ENCODE measurements at places on chromosomes 5 and 9.

DNA sequence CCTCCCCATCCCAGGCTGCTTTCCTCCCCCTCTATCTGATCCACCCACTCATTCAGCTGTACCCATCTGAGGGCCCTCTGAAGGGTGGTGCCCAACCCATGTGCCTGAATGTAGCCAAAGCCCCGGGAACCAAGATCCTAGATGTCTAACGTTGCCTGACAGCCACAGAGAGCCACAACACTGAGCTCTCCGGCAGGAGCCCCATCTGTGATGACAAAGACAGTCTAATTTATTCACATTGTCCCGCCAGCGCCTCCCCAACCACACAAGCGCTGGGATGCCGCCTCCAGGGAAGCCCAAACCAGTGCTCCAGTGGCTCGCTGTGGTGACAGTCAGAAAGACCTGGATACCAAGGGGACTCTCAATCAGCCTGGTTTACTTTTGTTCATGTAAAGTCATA lies 8.4 kb downstream of the IGFBPL1 start:
- no peak overlapping the region for H3K27ac ChIP-seq
- H3K27me3 ChIP-seq: peaks cover 63% of the 10 kb centered on the region
- H3K4me3 ChIP-seq: no peak overlapping the region
- H3K4me1 ChIP-seq: no peaks in the 10 kb centered on the region

- H3K36me3 ChIP-seq: no peaks in the 10 kb centered on the region
- no peak overlapping the region for H3K27ac ChIP-seq
- peaks cover 37% of the 10 kb centered on the region for H3K4me1 ChIP-seq
- H3K4me3 ChIP-seq: no peak overlapping the region
- peaks cover 66% of the 10 kb centered on the region for H3K27me3 ChIP-seq
- DNase-seq: no peak
Observed at GRCh38 chr5:50964746-50965653, 298.6 kb downstream of the PARP8 start.

DNA sequence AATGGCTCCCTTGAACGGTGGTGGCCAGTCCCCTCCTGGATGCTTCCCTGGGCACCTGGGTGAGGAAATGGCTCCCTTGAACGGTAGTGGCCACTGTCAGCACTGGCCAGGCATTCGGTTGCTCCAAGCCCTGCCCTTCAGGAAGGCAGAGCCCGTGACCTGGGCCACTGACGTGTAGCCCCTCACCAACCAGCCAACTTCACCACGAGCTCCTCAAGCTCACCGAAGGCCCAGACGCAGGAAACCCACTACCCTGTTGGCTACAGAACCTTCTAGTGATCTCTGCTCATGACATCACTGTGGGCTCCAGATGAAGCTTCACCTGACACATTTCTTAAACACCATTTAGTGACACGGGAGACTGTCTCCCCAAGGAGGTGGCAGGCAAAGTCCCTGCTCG lies 9.2 kb downstream of the SLC6A3 start:
- H3K27me3 ChIP-seq: peaks cover 12% of the 10 kb centered on the region
- peaks cover 6% of the 10 kb centered on the region for H3K36me3 ChIP-seq
- H3K4me1 ChIP-seq: peaks cover 7% of the 10 kb centered on the region
- DNase-seq: no peak
- H3K4me3 ChIP-seq: no peak overlapping the region

DNA sequence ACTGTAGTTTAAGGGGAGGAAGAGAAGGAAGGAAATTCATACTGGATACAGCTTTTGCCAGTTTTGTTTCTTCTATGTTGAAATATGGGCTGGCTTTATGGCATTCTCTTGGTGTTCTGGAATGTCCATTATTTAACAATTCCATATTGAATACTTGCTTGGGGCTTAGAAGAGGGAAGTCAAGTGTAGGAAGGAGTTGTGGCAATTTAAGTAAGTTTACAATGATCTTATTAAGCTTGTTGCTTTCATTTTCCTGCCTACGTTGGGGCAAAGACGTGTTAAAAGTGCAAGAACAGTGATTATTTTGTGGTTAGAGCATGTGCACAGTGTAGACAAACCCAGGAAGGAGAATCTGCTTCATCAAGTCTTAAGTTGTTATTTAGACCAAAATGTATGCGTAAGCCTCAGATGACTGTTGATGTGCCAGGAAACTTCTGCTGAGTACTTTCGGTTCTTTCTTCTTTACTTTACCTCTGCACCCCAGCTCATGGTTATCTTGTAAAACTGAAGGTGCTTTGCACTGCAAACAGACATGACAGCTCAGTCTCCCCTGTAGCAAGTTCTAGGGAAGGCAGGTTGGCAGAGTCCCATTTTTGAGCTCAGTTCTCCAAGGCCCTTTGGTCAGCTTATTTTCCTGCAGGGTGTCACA lies 75.8 kb downstream of the F2RL2 start:
- H3K4me1 ChIP-seq: no peaks in the 10 kb centered on the region
- DNase-seq: no peak
- peak overlapping the region; percentile 13 for H3K4me3 ChIP-seq
- H3K27ac ChIP-seq: no peak overlapping the region

- peaks cover 75% of the 10 kb centered on the region for H3K4me1 ChIP-seq
- H3K27ac ChIP-seq: no peak overlapping the region
- H3K36me3 ChIP-seq: no peaks in the 10 kb centered on the region
- no peaks in the 10 kb centered on the region for H3K27me3 ChIP-seq
- no peak overlapping the region for H3K4me3 ChIP-seq
- DNase-seq: no peak
Observed at GRCh38 chr5:167947306-167947705, 344.1 kb upstream of the WWC1 start.

- H3K4me3 ChIP-seq: no peak overlapping the region
- no peak for DNase-seq
- no peak overlapping the region for H3K27ac ChIP-seq
- 0 out of 2 replicates have a peak, but pooled peaks cover 2% of the 10 kb centered on the region for H3K36me3 ChIP-seq
Observed at GRCh38 chr5:28743025-28743715, 1704.8 kb upstream of the CDH9 start.

- H3K4me3 ChIP-seq: no peak overlapping the region
- peaks cover 16% of the 10 kb centered on the region for H3K36me3 ChIP-seq
- peaks cover 5% of the 10 kb centered on the region for H3K27me3 ChIP-seq
- H3K4me1 ChIP-seq: peaks cover 19% of the 10 kb centered on the region
- no peak for DNase-seq
Observed at GRCh38 chr9:127792417-127793031, 6.7 kb downstream of the CDK9 start.

DNA sequence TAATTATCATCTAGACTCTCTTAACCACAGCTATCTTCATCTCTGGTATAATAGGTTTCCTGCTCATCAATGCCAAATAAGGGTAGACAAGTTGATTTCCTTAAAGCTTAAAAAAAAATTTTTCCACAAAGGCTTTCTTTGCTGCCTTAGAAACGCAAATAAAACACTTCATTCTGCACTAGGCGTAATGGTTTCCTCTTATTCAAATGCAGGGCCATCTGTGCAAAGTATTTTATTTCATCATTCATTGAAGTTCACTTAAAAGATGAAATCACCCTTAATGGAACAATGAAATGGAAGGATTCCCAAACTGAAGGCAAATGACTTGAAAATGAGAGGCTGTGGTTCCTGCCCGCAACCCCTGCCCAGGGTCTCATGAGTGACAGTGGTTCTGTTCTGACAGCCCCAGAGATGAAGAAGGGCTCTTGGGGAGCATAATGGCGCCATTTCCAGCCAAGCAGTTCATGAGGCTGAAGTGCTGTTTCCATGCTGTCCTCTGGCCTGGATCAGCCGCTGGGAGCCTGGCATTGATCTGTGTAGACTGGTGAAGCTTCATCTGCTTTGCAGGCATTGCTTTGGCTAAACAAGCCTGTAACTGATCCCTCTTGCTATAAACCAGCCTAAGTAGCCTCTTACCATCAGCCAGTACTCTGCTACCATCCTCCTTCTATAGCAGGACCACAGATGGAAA lies 276.9 kb upstream of the WWC1 start:
- no peak for DNase-seq
- H3K4me1 ChIP-seq: peaks cover 14% of the 10 kb centered on the region
- peaks cover 10% of the 10 kb centered on the region for H3K27me3 ChIP-seq
- H3K36me3 ChIP-seq: no peaks in the 10 kb centered on the region
- no peak overlapping the region for H3K4me3 ChIP-seq
- H3K27ac ChIP-seq: no peak overlapping the region

DNA sequence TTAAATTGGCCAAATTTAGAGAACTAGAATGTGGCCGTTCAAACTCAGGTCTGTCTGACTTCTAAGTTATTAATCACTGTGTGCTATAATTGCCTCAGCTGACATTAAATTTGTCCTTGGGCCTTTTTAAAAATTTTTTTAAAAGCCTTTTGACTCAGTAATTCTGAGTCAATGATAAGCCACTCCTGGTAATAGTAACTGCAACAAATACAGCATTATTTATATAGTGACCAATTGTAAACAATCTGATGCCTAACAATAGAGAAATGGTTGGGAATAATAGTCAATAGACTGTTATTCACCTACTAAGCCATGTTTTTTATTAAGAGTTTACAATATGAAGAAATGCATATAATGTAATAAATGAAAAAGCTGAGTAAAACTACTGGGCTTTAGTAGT lies 70.9 kb upstream of the FSD1L start:
- H3K27ac ChIP-seq: no peak overlapping the region
- H3K36me3 ChIP-seq: peaks cover 10% of the 10 kb centered on the region
- H3K4me1 ChIP-seq: no peaks in the 10 kb centered on the region
- H3K4me3 ChIP-seq: no peak overlapping the region
- DNase-seq: no peak
- no peaks in the 10 kb centered on the region for H3K27me3 ChIP-seq

DNA sequence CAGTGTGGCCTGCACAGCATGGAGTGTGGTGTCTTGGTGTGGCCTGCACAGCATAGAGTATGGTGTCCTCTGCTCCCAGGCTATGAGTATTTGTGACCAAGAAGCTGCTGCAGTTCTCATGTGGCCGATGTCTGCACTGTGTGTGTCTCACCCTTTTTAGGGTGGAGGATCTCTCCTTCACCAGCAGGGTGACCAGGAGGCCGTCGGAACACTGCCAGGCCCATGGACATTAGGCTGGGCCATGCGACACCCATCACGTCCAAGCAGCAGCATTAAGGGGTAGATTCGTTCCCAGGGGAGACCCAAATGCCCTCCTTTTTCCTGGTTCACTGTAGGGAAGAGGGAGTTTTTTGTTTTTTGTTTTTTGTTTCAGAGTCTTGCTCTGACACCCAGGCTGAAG lies 115.3 kb upstream of the SPIN1 start:
- peaks cover 42% of the 10 kb centered on the region for H3K4me1 ChIP-seq
- DNase-seq: no peak
- no peak overlapping the region for H3K27ac ChIP-seq
- H3K27me3 ChIP-seq: peaks cover 2% of the 10 kb centered on the region

- H3K36me3 ChIP-seq: no peaks in the 10 kb centered on the region
- H3K27ac ChIP-seq: no peak overlapping the region
- H3K4me1 ChIP-seq: no peaks in the 10 kb centered on the region
- peaks cover 46% of the 10 kb centered on the region for H3K27me3 ChIP-seq
- DNase-seq: no peak
- peak overlapping the region; percentile 34 for H3K4me3 ChIP-seq
Observed at GRCh38 chr9:132546148-132547051, 36.0 kb upstream of the BARHL1 start.

DNA sequence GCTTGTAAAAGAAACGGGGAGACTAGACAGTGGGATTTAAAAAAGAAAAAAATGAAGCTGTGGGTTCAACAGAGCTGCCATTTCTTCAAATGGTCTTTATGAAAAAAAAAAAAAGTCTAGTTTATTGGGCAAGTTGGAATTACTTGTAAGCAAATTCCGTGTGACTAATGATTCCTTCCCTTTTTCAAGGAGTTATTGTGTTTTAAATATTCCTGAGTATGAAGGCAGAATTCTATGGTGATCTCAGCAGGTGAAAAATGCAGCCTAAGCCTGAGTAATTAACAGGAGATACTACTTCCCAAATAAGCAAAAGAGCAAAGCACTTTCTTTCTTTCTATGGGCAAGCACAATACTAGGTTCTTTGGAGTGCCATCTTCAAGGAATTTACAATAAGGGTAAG lies 481.9 kb downstream of the ZNF608 start:
- no peak for DNase-seq
- H3K4me3 ChIP-seq: no peak overlapping the region
- H3K36me3 ChIP-seq: no peaks in the 10 kb centered on the region
- no peaks in the 10 kb centered on the region for H3K27me3 ChIP-seq
- H3K4me1 ChIP-seq: no peaks in the 10 kb centered on the region
- no peak overlapping the region for H3K27ac ChIP-seq

DNA sequence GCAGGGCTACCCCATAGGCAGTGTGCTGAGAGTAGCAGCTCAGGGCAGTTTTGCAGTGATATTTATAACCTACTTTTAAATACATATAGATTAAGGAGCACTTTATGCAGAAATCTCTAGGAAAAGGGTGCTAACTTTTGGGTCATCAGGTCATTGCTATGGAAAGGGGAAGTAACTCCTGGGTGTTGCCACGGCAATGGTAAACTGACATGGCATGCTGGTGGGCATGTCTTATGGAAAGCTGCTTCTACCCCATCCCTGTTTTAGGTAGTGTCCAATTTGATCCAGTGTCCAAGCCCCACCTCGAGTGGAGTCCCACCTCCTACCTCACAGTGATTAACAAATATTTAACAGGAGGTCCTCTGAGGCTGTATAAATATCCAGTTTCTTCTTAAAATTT lies 56.8 kb upstream of the XPA start:
- no peak overlapping the region for H3K27ac ChIP-seq
- peaks cover 32% of the 10 kb centered on the region for H3K4me1 ChIP-seq
- no peaks in the 10 kb centered on the region for H3K36me3 ChIP-seq
- H3K27me3 ChIP-seq: no peaks in the 10 kb centered on the region
- no peak overlapping the region for H3K4me3 ChIP-seq
- DNase-seq: no peak

DNA sequence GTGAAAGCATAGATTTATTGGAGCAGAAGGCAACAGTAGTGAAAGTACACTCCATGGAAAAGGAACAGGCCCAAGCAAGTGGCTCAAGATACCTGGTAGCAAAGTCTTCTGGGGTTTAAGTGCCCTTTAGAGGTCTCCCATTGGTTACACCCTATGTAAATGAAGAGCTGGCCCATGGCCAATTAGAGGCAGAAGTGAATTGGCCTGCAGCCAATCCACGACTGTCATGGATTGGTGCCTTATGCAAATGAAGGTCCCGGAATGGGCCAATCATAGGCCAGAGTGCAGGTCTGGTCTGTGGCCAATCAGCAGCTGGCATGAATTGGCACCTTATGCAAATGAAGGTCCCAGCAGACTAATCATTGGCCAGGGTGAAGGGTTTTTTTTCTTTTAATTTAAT lies 64.2 kb upstream of the PCSK5 start:
- no peaks in the 10 kb centered on the region for H3K27me3 ChIP-seq
- no peak overlapping the region for H3K4me3 ChIP-seq
- no peak for DNase-seq
- H3K27ac ChIP-seq: no peak overlapping the region

All from HFFc6 (cell line).